DMS79 treated with DMSO at 0.1 percent for 48 hours (cell line): ENCODE measurements at places on chromosomes 13 and 19.

DNA sequence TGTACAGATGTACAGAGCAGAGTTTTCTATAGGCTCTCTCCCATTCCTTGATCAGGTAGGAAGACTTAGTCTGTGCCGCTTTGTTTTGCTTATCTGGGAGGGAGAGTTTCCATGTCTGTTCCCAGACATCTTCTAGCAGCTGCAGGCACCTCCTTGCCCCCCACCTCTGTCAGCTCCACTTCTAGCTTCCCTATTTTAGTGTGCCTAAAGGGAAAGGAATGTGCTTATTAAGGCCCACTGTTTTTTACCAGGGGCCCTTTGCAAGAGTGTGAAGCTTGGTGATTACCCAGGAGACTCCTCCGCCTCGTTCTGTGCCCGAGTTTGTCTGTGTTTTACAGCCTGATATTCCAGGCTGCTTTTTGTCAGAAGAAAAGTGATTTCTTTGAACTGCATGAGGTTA is 1984.4 kb downstream of the OLFM4 start:
- DNase-seq = no peak

DNA sequence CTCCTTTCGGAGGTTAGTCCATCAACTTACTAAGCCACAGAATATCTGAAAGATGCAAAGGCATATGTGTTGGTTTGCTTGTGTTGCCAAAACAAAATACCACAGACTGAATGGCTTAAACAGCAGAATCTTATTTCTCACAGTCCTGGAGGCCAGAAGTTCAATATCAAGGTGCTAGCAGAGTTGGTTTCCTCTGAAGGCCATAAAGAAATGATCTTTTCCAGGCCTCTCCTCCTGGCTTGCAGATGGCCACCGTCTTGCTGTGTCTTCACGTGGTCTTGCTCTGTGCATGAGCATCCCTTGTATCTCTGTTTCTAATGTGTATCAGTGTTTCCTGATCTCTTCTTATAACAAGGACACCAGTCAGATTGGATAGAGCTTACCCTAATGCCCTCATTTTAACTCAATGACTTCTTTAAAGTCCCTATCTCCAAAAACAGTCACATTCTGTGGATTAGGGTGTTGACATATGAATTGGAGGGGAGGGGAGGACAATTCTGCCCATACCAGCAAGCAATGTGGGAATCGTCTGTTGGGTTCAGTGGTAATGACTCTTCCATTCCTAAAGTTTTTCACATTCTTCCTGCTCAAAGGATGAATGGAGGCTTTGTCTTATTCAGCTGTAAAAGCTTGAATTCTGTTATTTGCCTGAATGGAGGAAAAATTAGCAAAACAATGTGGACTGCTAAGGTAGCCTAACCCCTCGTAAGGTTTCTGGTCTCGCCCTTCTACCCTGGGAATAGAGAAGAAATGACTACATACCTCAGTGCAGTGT is 715.7 kb downstream of the DIAPH3 start:
- no peak for DNase-seq

- no peak for DNase-seq
Measured at GRCh38 chr13:100274942-100275506, 186.1 kb downstream of the PCCA start.

GRCh38 chr19:37809366-37809765 is 30.0 kb upstream of the ZNF573 start:
- no peak for DNase-seq

- no peak for DNase-seq
Measured at GRCh38 chr19:56934438-56935090, 94.0 kb upstream of the PEG3 start.

DNA sequence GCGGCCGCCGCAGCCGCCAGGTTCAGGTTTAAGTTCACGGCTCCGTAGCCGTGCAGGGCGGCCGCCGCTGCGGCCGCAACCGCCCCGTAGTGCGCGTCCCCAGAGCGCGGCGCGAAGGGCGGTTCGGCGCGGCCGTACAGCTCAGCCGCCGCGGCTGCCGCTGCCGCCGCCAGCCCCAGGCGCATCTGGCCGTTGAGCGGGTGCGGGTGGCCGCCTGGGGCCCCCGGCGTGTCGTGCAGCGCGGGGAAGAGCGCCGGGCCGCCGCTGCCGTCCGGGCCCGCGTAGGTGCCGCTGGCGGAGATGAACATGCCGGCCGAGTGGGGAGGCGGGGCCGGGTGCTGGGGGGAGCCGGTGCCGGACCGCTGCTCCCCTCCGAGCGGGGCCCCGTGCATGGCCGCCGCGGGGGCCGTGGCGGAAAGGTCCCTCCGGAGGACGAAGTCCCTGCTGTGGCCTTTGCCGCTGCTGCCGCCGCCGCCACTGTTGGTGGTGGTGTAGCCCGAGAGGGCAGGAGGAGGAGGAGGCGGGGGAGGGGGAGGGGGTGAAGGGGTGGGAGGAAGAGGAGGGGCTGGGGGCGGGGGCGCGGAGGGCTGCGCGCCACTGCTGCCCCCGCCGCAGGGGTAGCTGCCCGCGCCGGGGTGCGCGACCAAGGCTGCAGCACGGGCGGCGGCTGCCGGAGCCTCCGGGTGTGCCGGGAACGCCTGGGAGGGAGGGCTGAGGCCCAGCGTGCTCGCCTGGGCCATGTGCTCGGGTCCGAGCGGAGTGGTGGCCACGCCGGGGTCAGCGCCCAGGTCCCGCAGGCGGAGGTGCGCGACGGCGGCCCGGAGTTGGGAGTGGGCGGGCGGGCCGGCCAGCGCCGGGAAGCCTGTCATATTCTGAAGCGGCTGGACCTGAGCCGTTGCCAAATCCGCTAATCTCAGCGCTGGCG is 654 bp downstream of the ZIC5 start:
- peak; percentile 74 for DNase-seq

- DNase-seq = no peak
Measured at GRCh38 chr13:51721496-51721895, 82.5 kb downstream of the DHRS12 start.

GRCh38 chr19:44626048-44626624 is 12.8 kb downstream of the IGSF23 start:
- no peak for DNase-seq

- peak; percentile 90 for DNase-seq
Measured at GRCh38 chr19:6092329-6093286, 17.7 kb downstream of the RFX2 start.

DNA sequence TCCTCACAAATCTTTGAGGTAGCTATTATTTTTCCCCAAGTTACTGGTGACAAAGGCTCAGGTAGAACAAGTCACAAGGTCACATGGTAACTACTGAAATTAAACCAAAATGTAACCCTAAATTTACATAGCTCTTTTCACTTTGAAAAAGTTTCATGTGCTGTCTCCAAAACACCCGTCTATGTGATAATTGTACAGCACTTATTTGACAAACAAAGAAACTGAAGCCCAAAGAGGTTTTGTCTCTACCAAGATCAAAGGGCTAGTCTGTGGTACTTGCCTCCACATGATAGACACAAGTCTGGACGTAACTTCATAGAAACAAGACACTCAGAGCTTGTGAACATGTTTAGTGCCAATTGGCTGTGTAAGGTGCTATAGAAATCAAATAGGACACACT is 108.3 kb downstream of the SACS start:
- no peak for DNase-seq

GRCh38 chr13:27917121-27917947 is 2.5 kb upstream of the PDX1 start:
- DNase-seq = no peak

DNA sequence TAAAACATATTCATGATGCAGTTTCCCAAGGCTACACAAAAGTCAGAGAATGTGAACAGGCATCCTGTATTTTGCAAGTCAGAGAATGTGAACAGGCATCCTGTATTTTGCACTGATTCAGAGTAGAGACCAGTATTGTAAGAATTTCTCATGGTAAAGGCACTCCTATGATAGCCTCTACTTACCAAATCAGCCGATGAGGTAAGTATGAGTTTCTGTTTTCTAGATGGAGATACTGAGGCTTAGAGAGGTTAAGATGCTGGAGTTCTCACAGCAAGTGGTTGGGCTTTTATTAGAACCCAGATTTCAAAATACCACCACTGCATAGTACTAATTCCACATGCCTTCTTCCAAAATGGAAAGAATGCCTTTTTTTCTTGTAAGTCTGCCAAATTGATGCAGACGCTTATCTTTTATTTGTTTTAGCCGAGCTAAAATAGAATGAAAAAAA is 12.3 kb downstream of the TPT1 start:
- DNase-seq = no peak

DNA sequence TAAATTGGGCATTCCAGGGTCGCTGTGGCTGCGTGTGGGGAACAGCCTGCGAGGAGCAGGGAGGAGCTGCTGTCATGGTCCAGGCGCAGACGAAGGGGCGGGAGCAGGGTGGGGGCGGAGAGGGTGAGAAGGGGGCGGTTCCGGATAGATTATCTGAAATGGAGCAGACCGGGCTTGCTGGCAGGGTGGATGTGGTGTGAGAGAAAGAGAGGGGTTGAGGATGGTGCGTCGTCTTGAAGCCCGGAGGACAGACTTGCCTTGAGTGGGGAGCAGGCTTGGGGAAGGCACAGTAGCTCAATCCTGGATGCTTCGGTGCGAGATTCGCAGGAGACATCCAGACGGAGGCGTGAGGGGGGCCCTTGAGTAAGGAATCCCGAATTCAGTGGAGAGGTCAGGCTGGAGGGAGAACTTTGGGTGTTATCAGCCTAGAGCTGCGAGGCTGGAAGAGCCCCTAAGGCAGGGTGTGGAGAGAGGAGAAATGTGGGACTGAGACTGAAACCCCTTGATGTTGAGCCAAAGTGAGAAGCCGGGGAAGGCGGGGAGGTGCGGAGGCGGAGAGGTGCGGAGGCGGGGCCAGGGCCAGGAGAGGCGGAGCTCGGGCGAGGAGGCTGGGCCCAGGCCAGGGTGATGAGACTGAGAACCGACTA is 40.6 kb downstream of the DPF1 start:
- no peak for DNase-seq

GRCh38 chr13:34738254-34738992 is 203.6 kb upstream of the NBEA start:
- peak; percentile 24 for DNase-seq

DNA sequence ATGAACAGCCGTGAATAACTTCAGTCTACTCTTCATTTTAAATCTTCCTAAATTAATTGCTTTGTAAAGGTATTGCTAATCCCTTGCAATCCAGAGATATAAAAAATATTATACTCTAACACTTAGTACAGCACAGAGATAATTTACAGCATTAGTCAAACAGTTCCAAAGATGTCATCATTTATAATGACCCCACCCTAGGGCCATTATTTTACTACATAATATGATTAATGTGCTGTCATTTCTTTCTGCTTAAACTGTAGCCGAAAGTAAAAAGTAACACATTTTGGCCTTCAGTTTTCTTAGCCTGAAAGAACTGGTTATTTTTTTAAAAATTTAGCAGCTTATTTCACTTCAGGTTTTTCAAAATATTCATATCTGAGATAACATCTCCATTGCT is 256.3 kb upstream of the RFC3 start:
- DNase-seq = no peak

DNA sequence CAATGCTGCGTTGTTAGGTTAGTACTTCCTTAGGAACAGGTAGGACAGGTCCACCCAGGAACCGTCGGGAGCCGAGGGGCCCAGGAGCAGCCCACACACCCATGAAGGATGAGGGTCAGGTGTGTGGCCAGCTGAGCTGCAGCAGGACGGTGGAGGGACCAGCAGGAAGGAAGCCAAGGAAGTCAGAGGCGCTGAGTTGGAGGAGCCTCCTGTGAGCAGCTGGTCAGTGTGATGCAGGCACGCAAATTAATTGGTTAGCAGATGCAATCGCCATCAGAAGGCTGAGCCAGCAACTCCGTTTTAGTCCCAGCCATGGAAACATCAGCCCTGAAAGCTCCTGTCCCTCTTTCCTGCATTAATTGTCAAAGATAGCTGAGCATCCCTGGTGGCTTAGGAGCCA is 114.9 kb upstream of the SOX1 start:
- DNase-seq = no peak

GRCh38 chr13:93646245-93646644 is 419.6 kb downstream of the GPC6 start:
- no peak for DNase-seq

DNA sequence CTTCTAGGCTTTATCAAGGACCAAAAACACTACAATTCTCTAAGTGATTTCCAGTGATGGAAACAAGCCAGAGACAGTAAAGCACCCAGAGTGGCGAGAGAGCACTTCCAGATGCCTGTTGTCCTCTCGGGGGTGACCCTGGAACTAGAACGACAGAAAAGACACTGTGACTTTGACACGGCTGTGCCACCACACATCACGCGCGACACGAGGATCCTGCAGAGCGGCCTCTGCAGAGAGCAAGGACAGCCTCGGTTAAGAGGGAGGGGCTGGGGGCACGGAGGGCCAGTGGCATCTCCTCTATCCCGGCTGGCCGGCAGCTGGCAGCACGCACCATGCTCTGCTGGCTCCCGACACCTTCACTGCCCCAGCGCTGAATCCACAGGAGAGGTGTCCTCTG is 42.3 kb downstream of the SUGP2 start:
- no peak for DNase-seq

GRCh38 chr19:38700350-38700901 is 43.8 kb downstream of the CAPN12 start:
- DNase-seq = no peak
